Activated CD4-positive, alpha-beta T cell treated with anti-CD3 and anti-CD28 coated beads for 1 hour (primary cell): ENCODE measurements at places on chromosomes 6 and 20.

GRCh38 chr6:79775222-79775621 lies 144.1 kb downstream of the SH3BGRL2 start:
- no peak for DNase-seq

DNA sequence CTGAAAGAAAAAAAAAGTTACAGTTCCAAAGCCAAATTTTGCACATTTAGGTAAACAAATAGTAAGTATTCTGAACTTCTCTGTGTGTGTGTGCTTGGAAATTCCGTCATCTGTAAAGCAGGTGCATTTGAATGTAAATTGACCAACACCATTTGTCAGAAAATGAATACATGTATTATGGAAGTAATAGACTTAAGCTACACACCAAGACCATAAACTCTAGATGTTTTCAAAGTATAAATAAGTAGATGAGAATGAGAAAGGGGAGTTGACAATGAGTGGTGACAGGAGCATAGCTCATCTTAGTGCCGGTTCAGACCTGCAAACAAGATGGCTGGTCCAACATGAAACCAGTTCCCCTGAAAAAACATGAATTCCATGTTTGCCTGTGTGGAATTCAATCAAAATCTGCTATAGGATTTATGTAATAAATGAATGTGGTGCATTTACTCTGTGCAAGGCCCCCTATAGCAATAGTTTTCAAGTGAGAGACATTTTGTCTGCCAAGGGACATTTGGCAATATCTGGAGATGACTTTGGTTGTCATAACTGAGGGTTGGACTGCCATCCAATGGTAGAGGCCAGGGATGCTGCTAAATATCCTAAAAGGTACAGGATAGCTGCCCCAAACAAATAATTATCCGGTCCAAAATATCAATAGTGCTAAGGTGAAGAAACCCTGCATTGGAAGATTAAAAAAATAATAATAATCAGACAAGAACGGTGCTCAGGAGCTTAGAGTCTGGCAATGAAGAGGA lies 11.0 kb upstream of the FILIP1 start:
- DNase-seq = no peak

DNA sequence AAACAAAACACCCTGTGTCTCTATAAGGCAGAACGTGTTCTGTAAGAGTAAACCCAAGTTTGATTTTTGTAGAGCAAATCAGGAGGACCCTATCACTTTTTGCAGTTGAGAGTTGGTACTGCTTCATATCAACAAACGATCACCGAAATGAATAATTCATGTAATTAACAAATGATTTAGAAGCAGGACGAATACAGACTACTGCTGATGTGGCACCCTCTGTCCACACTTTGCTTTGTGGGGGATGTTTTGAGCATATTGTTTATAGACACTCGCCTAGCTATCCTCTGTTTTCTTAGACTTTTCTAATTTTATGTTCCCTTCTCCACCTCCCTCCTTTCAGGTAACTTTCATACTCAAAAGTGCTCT lies 1.5 kb downstream of the CD2AP start:
- DNase-seq = no peak

- DNase-seq = no peak
These were observed 101.2 kb downstream of the HDGFL1 start for GRCh38 chr6:22670605-22671004.

DNA sequence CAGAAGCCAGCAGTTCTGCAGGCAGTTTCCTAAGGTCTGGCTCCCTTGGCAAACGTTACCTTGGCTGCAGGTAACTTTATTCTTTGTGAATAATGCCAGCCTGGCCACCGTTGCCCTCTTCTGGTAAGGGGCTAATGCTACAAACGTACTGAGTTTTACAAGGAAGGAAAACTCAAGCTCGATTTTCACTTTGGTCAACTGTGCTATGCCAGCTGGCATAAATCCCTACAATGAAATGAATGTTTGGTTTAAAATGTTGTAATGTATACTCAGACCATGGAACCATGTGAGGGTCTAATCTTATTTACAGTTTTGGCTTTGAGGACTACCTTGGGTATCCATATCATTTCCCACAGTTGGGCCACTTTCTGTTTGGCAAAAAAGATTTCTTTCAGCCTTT lies 101.4 kb downstream of the SLX4IP start:
- DNase-seq = no peak

GRCh38 chr6:115540077-115540869 lies 520.4 kb downstream of the FRK start:
- no peak for DNase-seq

DNA sequence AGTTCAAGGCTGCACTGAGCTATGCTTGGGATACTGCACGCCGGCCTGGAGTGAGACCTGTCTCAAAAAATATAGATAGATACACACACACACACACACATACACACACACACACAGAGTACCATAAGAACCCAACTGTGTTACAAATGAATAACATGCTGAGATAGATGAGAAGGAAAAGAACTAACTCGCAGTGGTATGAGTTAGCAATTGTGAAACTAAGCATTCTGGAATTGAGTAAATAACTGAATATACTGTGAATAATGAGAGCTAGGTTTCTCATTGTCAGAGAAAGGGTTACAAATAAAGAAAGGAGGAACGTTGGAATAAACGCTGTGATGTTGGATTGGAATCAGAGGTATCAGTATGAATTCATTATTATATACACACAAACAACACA lies 14.6 kb upstream of the FAXC start:
- no peak for DNase-seq

- no peak for DNase-seq
These were observed 120.1 kb upstream of the ARMC2 start for GRCh38 chr6:108727966-108728730.

- no peak for DNase-seq
These were observed 93.4 kb downstream of the ANKS1A start for GRCh38 chr6:34982424-34982852.

GRCh38 chr20:36754656-36755222 lies 8.8 kb upstream of the NDRG3 start:
- DNase-seq = peak; percentile 11

DNA sequence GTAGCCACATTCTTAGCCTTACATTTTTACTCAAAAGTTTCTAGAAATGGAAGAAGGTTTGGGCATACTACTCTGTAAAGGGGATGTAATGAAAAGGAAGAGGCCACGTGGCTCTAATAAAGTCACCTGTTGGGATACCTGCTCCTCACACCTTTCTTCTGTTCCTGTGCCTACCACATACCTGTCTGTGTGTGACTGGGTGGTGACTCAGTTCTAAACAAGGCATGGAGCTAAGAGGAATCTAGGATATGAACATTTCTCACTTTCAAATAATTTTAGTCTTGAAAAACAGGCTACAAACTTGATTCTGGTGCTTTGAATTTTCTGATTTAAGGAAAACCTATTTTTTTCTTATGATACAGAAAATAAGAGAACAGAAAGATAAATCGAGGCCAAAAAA lies 363.6 kb downstream of the RFPL4B start:
- DNase-seq = no peak

DNA sequence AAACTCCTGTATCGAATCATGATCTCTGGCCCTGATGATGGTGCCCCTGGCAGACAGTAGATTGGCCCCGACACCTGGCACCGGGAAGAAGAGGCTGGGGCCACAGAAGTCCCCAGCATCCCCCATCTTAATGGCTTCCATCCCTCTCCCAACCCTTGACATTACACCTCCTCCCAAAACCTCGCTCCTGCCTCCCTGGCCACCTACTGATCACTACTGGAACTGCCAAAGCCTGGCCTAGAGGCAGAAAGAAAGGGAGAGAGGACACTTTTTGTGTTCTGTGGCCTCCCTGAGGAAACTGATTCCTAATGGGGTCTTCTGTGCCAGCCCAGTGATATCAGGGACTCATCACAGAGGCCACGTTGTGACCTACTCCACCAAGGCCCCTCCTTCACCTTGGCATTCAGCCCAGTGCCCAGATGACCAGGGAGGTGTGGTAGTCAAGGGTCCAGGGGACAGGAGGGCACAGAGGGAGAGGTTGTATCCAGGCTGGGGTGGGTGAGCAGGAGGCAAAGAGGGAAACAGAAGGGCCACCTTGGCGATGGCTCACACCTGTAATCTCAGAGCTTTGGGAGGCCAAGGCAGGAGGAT lies 6.1 kb downstream of the C20orf173 start:
- no peak for DNase-seq

- DNase-seq = no peak
These were observed 94.0 kb downstream of the SGK1 start for GRCh38 chr6:134223796-134224420.

DNA sequence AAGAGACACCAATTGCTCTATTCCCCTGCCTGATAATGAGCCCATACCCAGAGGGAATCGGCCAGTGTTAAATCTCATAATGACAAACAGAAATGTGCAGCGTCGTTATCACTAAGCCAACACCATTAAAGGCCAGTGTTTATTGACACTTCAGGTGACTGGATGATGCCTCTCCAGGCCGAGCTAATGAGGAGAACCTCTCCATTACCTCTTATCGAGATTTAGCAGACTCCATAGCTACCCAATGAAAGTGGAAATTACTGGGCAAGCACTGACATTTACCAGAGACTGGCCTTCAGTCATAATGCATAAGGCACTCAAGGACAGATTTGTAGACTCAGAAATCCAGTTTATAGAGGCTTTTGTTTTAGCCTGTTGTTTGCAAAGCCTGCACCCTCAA lies 669.5 kb downstream of the MAFB start:
- DNase-seq = no peak

- no peak for DNase-seq
These were observed 73.3 kb downstream of the METTL24 start for GRCh38 chr6:110284855-110285254.

DNA sequence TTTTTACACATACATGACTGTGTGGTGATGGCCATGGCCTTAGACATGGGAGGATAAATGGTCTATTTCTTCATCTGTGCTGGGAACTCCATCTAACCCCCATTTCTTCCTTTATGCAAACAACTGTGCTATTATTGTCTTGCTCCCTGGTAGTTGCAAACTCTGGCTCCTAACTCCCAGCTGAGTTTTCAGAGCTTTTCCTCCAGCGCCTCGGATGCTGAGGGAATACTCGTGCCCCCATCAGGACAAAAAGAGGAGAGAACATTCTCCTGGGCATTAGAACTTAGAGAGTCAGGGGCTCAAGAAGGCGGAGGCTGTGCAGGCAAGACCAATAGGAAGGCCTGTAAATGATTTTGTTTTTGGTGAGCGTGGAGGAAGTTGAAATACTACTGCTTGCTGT lies 2.1 kb downstream of the DAAM2 start:
- DNase-seq = no peak

- no peak for DNase-seq
These were observed 54.1 kb downstream of the ATXN1 start for GRCh38 chr6:16706911-16707783.

DNA sequence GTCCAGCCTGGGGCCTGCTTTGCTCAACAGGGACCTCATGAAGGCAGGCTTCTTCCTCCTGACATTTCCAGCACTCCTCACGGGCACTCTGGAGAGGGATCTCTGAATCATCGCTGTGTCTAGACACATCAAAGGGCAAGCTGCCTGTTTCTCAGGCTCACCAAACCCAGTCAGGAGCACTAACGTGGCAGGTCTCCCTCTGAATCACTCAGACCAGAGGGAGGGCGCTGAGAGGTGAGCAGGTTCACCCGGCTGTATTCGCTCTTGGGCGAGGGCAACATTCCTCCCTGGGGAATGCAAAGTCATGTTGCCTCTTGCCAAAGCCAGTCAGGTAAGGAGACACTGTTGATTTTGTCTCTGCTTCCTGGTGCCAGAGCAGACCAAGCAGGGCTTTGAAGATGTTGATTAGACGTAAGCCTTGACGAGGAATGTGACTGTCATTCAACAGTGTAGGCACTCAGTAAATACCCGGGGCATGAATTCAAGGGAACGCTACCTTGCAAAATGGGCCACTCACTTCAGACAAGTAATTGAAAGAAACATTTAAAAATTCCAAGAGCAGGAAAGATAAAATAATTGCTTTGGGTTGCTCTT lies 50.1 kb downstream of the CYP24A1 start:
- no peak for DNase-seq

GRCh38 chr6:7637533-7637932 lies 47.5 kb downstream of the SNRNP48 start:
- no peak for DNase-seq

- DNase-seq = peak; percentile 55
These were observed 161.6 kb upstream of the TNFAIP3 start for GRCh38 chr6:137705160-137706082.

DNA sequence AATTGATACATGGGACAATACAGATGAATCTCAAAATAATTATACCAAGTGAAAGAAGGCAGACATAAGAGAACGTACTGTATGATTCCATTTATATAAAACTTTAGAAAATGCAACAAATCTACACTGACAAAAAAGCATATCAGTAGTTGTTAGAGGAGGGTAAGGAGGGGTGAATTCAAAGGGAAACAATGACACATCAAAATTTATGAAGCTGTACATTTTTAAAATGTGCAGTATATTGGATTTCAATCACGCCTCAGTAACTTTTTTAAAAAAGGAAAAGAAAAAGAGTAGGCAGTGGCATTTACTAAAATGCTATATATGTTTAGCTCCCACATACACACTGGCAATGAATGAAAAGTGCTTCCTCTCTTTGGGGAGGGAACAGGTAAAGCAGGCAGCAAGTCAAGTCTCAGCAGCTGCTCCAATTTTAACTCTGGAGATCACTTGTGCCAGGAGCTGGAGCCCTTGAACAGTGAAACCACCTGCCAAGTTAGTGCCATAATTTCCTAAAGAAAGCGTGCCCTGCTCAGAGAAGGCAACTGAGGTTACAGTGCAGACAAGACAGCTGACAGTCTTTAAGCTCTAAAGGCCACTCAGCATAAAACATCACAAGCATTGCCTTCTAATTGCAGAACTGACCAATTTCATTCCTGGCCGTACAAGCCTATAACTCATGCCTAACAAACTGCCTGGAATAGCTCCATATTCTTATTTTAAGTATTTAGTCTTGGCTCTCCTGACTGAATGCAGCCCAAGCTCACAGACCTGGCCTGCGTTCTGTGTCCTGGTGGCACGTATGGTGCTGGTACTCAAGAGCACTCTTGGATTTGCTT lies 10.9 kb downstream of the FKBP1A start:
- no peak for DNase-seq

DNA sequence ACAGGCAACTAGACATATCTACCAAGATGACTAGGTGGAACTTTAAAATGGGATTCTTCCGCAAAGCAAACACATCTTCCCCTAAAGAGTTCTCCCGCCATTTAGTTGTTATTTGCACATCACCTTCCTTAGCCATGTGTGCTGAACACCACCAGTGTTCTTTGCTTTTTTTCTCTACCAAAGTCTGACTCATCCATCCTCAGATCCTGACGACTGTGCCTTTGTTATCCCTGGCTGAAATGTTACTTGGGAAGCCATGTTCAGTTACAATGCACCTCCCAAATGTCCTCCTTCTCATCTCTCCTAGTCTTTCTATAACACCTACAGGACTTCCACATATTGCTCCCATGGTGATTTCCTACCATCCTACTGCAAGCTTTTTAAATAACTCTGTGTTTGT lies 593.5 kb upstream of the ARID1B start:
- DNase-seq = no peak

DNA sequence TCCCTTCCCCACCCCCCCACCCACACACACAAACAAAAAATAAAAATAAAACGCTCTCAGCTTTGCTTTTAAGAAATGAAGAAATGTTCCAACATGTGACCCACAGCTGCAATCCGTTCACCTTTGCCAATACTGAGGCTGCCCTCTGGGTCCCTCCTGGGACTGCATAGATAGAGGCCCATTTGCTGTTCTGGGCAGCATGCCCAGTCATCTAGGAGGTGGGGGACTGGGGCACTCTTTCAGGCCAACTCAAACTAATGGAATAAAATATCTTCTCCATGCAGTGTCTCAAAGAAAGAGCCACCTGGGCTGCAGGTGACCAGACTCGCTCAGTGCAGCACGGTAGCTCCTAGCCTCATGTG lies 79.9 kb downstream of the SLC22A3 start:
- no peak for DNase-seq

GRCh38 chr20:43138061-43138770 lies 51.5 kb downstream of the PTPRT start:
- no peak for DNase-seq
